Stimulated activated CD8-positive, alpha-beta memory T cell treated with anti-CD3 and anti-CD28 coated beads, Interleukin-7, amount 100 ng/mL, for 1 hour (primary cell): ENCODE measurements at places on chromosomes 2 and 18.

GRCh38 chr18:76839086-76839794, 16.9 kb downstream of the ZNF236 start:
- DNase-seq, result no peak

- no peak for DNase-seq
These were observed 46.8 kb upstream of the NCK2 start for GRCh38 chr2:105697781-105698449.

DNA sequence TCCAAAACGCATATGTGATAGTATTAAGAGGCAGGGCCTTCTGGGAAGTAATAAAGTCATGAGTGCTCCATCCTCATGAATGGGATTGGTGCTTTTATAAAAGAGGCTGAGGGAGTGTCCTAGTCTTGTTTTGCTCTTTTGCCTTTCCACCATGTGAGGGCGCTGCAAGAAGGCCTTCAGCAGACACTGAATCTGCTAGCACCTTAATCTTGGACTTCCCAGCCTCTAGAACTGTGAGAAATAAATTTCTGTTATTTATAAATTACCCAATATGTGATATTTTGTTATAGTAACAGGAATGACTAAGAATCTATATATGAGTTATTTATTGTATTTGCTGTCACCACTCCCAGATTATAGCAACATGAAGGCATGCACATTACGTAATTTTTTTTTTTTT, 63.5 kb downstream of the PLA2R1 start:
- no peak for DNase-seq

- DNase-seq, result no peak
These were observed 24.0 kb downstream of the ZNF385B start for GRCh38 chr2:179837408-179837807.
